Osteoblast (primary cell): ENCODE measurements at places on chromosomes 7 and 10. TPM values are rescaled to one million over a fixed set of nuclear protein-coding genes. Genes with fewer than 3 reads are reported as not detected.
A peak's percentile ranks its signal among the peaks of the same experiment; 100 is the strongest.

The ODAD2 gene
- 0.59 and 0.72 TPM in 2 replicates for total RNA-seq

The GIMAP8 gene
- total RNA-seq: not detected in 2 replicates

The NKX1-2 gene
- total RNA-seq: not detected in 2 replicates

The CPA4 gene
- 18.6 and 28.2 TPM in 2 replicates for total RNA-seq

The CYP3A7 gene
- total RNA-seq: not detected in 2 replicates

The NPSR1 gene
- total RNA-seq: not detected in 2 replicates

The MRLN gene
- total RNA-seq: not detected in 2 replicates

The ABCB1 gene
- not detected in 2 replicates for total RNA-seq

The NPFFR1 gene
- total RNA-seq: not detected in 2 replicates

The UBTD1 gene
- 29.0 and 32.7 TPM in 2 replicates for total RNA-seq

The ANKRD61 gene
- not detected in 2 replicates for total RNA-seq

The ADAMTS14 gene
- 2.4 and 2.9 TPM in 2 replicates for total RNA-seq

The OR2A1 gene
- total RNA-seq: 0.29 and 0.36 TPM in 2 replicates

The PALD1 gene
- under 0.01 and 0.29 TPM in 2 replicates for total RNA-seq

The PPP1R17 gene
- not detected in 2 replicates for total RNA-seq

The NME8 gene
- total RNA-seq: not detected in 2 replicates

The SLC29A4 gene
- 0.88 and 1.1 TPM in 2 replicates for total RNA-seq

The RAB11FIP2 gene
- total RNA-seq: 38.7 and 47.7 TPM in 2 replicates

- DNase-seq: no peak
Observed at GRCh38 chr10:70967591-70968587, 79.5 kb upstream of the PCBD1 start.

- DNase-seq: no peak
Observed at GRCh38 chr10:89755374-89755773, 54.0 kb downstream of the KIF20B start.

DNA sequence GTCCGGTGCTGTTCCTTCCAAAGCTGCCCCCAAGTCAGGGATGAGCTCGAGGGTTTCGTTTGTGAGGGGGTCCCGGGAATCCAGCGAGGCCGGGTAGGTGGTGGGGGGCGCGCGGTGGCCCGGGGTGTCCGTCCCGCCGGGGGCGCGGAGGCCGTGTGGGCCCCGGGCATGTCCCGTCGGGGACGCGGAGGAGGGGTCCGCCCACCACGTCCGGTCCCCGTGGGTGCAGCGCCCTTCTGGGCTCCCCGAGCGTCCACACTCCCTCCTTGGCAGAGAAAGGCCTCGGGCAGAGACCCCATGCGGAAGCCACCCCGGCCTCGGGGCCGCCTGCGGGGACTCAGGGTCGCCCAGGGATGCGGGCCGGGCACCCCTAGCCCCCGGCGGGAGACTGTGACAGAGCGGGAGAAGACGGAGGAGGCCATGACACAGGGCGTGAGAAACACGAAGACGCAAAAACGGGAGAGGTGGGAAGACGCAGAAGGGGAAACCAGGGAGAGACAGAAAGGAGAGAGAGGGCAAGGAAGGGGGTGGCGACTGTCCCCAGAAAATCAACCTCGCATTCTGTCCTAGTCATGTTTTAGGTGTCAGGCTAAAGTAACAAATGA lies 640 bp upstream of the ZNF425 start:
- DNase-seq: no peak

GRCh38 chr10:112269266-112269665 lies 13.9 kb upstream of the TECTB start:
- peak; percentile 77 for DNase-seq

- DNase-seq: no peak
Observed at GRCh38 chr10:44032216-44032615, 352.7 kb downstream of the CXCL12 start.

DNA sequence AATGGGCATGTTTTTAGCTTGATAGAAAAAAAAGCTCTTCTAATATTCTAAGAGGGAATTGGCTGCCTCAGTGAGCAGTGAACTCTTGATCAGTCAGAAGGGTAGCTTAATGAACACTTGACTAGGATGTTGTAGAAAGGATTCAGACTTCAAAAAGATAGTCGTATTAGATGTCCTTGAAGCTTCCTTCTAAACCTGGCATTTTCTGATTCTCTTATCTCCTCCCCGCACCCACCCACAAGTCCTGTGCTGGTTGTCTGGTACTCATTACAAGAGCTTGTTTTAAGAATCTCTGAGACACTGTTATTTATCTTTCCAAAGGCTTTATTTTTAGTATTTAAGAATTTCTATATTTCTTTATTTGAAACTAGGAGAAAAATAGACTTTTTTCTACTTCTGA lies 7.4 kb upstream of the SMIM30 start:
- no peak for DNase-seq

DNA sequence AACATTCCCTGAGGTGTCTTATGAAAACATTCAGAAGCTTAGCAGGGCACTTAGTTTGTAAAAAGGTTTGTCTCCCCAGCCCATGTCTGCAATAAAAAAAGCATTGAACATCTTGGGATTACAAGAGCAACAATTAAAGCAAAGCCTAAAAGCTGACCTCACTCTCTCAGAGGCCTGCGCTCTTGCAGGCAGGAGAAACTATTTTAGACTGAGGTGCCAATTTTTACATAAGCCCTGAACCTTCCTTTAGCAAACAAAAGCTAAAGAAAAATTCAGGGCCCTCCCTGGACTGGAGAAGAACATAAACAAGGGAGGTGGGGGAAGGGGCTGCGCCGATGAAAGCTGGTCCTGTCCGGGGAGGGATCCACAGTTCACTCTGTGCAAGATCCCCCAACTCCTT lies 312.7 kb upstream of the RNF32 start:
- no peak for DNase-seq

- DNase-seq: no peak
Observed at GRCh38 chr10:11746883-11747539, 4.8 kb downstream of the ECHDC3 start.

GRCh38 chr10:132606031-132606491 lies 68.5 kb downstream of the INPP5A start:
- no peak for DNase-seq

DNA sequence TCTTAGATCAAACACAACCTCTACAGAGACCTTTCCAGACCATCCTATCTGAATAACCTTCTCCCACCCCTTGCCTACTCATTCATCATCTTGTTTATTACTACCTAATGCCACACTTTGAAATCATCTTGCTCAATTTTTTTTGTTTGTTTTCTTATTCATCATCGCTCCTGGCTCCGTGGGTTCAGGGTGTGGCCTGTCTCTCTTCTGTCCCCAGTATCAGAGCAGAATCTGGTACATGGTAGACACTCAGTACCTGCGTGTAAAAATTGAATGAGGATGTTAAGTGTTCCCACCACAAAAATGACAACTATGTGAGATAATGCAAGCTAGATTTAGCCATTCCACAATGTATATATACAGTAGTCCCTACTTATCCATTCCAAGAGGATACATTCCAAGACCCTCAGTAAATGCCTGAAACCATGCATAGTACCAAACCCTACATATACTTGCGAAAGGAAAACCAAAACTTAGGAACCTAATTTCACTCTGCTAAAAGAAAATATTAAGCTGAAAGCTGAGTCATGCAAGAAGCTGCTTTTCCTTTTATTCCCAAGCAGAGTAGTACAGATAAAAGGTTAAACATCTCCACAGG lies 72.1 kb upstream of the SEC61G start:
- DNase-seq: peak; percentile 27

GRCh38 chr10:11869743-11870460 lies 46.7 kb downstream of the PROSER2 start:
- DNase-seq: peak; percentile 73

DNA sequence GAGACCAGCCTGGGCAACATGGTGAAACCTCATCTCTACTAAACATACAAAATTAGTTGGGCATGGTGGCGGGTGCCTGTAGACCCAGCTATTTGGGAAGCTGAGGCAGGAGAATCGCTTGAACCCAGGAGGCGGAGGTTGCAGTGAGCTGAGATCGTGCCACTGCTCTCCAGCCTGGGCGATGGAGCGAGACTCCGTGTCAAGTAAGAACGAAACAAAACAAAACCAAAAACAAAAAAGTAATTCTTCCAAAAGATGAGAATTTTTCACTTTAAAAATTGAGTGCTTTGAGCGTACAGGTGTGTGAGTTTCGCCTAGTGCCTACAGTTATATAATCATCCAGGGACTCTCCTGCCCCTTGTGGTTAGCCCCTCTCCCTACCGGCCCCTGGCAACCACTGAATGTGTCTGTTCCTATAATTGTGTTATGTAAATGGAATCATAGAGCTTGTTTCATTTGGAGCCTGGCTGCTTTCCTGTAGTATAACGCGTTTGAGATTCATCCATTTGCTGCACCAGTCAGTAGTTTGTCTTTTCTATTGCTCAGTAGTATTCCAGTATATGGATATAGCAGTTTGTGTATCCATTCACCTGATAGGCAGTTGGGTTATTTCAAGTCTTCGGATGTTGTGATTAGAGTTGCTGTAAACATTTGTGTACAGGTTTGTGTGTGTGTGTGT lies 80.0 kb downstream of the RBM33 start:
- DNase-seq: no peak

DNA sequence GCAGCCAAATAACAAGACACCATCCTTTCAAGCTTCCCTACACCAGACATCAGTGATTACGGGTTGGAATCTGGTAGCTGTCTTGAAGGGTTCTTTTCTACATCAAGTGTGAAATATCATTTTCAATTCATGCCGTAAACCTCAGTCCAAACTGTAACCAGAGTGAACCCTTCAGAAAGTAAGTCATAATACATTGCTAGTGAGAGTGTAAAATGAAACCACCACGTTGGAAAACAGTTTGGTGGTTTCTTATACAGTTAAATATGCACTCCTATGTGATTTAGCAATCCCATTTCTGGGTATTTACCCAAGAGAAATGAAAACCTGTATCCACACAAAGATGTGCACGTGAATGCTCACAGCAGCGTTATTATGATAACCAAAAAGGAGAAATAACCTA lies 25.6 kb upstream of the ZC3HAV1L start:
- no peak for DNase-seq

GRCh38 chr7:16083931-16084330 lies 337.4 kb downstream of the CRPPA start:
- DNase-seq: no peak

- peak; percentile 60 for DNase-seq
Observed at GRCh38 chr7:157297185-157297584, 39.6 kb upstream of the DNAJB6 start.

DNA sequence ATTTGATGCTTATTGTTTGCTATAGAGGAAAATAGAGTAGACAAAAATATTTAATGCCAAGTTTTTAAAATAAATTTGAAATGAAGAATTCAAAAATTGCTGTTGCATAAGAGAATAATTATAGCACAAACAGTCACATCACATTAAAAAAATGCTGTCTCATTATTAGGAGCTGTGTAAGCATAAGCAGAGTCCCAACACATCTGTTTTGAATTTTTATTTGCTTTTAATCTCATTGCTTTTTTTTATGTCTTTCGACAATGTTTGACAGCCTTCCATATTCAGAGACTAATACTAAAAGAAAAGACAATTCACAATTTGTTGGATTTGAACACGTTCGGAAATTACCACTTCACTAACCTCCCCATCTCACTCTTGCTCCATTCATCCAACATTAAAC lies 143.5 kb downstream of the TFPI2 start:
- no peak for DNase-seq

DNA sequence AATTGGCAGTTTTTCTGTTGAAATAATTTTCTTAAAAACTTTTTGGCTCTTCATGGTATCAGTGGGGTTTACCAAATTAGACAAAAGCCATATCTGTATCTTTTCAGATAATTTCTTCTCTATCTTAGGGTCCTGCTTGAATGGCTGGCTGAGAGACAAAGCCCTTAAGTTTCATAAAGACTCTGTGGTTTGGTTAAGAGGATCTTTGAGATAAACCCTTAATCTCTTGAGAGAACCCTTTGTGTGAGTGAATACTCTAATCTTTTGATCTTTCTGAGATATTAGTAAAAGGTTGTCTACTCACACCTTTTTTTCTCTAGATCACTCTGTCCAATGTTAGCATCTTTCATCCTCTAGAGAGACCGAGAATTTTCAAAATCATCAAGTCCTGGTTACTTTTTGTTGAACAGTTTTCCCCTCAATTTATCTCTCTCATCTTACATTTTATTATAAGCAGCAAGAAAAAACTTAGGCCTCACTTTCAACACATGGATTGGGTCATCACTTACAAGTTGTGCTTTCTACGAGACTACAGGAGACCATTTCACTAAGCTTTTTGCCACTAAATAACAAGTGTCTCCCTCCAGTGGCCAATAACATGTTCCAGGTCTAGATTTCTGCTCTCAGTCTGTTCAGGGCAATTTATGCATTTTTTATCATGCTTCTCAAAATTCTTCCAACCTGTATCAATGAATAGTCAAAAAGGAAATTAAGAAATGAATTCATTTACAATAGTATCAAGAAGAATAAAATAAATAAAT lies 28.4 kb downstream of the DNAJC9 start:
- DNase-seq: peak; percentile 65

- peak; percentile 66 for DNase-seq
Observed at GRCh38 chr10:131762789-131763696, 137.8 kb upstream of the PPP2R2D start.

DNA sequence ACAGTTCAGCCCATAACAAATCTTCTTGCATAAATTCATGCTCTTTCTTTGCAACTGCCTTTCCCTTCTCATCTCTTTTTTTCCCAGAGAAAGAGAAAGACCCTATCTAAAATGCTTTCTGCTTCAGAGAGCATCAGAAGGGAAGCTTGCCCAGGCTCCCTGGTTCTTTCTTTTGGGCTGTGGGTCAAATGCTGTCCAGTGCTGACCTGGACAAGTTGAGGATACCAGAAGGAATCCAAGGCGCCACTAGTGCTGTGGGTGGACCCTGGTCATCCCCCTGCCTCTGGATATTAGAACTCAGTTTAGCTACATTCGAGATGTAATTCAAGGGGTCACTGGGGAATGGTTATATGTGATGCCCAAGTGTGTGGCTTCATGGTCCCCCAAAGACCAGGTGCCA lies 411.6 kb downstream of the RPS24 start:
- no peak for DNase-seq

DNA sequence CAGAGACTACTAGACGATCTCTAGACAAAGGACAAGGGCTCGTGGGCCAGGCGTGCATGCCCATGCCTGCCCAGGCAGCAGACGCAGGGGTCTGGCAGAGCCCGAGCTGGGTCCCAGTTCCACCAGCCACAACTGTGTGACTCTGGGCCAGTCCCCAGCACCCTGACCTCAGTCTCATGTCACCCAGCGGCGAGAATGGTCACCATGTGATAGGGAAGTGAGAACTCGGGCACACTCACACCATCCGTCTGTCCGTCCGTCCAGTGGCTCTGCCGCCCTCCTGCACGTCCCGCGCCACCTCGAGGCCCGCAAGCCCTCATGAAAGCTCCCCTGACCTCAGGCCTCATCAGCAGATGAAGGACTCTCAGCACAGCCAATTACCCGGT lies 280.0 kb downstream of the ELFN1 start:
- no peak for DNase-seq
